ENCODE measurements at places on chromosomes 2 and 18. TPM values are rescaled to one million over a fixed set of nuclear protein-coding genes. Genes with fewer than 3 reads are reported as not detected.

Gene EXOC6B
- 42.0 TPM for total RNA-seq

Gene PARD3B
- 26.0 TPM for total RNA-seq

Gene C2orf72
- total RNA-seq, result not detected

Gene SKOR2
- not detected for total RNA-seq

Gene PRSS56
- total RNA-seq, result not detected

Gene GTF2A1L
- 0.43 TPM for total RNA-seq

Gene LIMS3
- 3.1 TPM for total RNA-seq

Gene POTEI
- not detected for total RNA-seq

Measured in placental pericyte (primary cell).